ENCODE measurements at places on chromosomes 7 and 10. TPM values are rescaled to one million over a fixed set of nuclear protein-coding genes. Genes with fewer than 3 reads are reported as not detected.

CCSER2 gene
- total RNA-seq: 22.3 TPM

DNA sequence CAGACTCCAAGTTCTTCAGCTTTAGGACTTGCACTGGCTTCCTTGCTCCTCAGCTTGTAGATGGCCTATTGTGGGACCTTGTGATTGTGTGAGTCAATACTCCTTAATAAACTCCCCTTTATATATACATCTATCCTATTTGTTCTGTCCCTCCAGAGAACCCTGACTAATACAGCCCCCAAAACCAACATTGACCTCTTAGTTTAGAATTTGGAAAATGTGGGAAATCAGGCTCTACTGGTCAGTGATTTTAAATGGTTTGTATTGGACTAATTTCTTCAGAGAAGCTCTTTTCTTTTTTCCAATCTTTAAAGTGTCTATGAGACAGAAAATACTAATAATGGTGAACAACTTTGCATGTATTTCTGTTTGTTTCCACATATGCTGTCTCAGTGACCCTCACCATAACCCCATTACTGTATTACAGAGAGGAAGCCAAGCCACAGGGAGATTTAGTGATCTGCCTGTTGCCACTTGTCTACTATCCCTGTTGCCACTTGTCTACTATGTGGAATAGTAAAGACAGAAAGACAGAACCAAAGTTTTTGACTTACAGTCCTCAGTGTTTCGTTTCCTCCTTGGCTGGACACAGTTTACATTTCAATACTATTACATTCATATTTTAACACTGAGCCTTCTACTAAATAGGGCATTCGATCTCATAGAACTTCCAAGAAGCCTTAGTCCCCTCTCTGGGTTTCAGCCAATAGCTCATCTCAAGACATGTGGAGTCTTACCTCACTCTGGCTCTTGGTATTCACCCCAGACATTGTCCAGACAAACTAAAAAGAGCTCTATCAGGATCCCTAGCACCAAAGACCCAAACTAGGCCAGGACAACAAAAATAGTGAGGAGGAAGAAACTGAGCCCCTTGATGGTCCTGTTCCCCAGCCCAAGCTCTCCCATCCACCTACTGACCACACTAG is 121.0 kb downstream of the AKR1D1 start:
- DNase-seq: no peak

ZNF488 gene
- not detected for total RNA-seq

DNA sequence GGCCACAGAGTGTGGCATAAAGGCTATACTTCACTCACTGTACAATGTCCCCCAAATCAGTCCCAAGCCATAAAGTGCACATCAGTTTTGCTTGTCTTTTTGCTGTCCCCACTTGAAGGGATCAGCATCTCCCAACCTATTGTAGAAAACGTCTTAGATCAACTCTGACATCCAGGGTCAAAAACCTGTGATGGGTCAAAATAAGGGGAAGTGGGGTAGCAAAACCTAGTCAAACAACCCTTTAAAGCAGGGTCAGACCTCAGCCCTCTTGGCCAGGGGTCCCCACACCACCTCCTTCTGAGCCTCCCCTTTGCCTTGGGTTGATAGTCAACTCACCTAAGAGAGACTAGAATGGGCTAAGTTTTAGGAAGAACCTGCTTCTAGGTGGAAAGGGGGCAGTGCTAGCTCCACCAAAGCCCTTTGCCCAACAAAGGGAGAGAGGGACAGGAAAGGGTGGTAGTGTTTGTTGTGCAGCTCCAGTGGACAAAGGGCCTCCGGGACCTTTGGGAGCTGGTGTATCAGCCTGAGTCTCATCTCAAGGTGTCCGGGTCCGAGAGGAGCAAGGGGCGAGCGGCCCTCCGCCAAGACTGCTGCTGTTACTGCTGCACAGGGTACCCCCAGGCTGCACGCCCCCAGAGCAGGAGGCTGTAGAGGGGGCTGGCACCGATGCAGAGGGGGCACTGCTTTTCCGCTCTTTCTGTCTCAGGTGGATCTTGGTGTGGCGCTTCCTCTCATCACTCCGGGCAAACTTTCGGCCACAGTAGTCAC is 3.3 kb downstream of the EGR2 start:
- DNase-seq: no peak

GRCh38 chr7:1466524-1467271 is 7.4 kb upstream of the MICALL2 start:
- DNase-seq: no peak

DNA sequence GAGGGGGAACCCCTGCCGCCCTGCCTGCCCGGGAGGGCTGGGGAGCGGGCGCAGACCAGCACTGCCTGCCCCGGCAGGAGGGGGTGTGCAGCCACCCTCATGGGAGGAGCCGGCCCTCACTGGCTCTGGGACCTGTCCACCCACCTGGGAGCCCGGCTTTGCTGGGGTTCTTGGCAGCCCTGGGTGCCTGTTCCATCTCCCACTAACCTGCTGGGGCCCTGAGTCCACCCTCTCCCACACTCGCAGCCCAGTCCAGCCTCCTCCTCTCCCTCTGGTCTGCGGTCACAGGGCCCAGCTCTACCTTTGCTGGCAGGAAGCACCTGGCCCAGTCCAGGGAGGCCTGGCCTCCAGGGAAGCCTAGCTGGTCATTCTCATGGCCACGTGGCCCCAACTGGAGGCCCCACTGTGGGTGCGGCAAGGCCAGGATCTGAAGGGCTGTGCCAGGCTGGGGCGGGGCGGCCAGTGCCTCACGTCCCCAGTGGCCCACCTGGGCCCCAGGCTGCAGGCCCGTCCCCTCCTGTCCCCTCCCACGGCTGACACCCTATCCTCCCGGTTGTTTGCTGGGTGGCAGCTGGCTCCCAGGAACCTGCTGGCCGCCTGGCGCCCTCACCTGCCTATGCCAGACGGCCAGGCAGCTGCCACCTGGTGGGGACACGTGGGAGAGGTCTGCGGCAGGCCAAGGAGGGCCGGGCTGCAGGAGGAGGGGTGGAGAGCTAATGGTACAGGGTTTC is at the start of gene TMEM184A:
TMEM184A (minus strand) TSS at position 393 of the 731 bp plus-strand sequence. CDS start 721 bp downstream, outside the sequence.
- no peak for DNase-seq

OR2A7 gene
- total RNA-seq: 0.07 TPM

SPDYE18 gene
- 0.28 TPM for total RNA-seq

DNA sequence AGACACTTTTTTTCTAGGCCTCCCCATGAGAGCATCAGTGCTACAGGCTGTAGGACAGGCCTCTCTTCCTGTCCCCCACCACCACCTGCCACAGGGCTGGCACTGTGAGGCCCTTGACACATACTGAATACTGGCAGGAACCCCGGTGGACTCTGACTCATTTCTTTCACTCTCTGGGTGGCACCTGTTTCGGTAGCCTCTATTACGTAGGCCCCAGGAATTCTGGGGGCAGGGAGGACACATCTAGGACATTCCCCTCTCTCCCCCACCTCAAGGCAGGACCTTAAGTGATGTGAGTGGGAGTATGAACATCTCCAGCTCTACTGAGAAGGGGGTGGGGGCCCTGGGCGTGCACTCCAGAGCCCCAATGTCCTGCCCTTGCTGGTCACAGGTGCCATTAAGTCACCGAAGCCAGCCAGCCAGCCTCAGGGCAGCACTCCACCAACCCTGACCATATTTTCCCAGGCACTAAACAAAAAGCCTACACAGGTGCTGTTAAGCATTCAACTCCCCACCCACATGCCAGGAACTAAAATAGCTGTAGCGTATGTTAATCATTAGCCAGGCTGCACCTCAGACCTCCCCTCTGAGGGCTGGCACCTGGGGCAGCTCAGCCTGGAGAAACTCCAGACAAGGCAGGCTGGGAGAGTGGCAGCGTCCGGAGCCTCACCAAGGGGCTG is 8.9 kb downstream of the ANXA11 start:
- DNase-seq: no peak

GRCh38 chr10:124918906-124919305 is 23.0 kb upstream of the ZRANB1 start:
- no peak for DNase-seq

- DNase-seq: no peak
These were observed 341.7 kb upstream of the SEMA3D start for GRCh38 chr7:85528581-85528980.

DNA sequence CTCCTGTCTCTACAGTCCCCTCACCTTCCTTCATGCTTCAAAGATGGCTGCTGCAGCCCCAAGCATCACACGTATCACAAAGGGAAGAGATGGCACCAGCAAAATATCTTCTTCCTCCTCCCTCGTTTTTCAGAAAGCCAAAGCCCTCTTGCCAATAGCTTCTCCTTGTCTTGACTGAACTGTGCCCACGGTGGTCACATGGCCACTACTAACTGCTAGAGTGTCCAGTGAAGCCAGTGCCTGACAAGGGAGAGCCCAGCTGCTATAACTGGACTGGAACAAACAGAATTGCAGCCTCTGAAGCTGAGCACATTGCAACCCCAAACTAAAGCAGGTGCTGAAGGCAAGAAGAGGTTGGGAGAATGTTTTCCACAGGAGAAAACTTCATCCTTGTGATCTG is 120.8 kb upstream of the RET start:
- DNase-seq: no peak

- no peak for DNase-seq
These were observed 90.3 kb downstream of the FAM204A start for GRCh38 chr10:118251791-118252190.

NPTX2 gene
- 0.26 TPM for total RNA-seq

GRCh38 chr7:139576179-139576973 is 52.9 kb downstream of the CLEC2L start:
- no peak for DNase-seq

Data from pulmonary artery endothelial cell (primary cell).